ENCODE measurements at places on chromosomes 7 and 10.

DNA sequence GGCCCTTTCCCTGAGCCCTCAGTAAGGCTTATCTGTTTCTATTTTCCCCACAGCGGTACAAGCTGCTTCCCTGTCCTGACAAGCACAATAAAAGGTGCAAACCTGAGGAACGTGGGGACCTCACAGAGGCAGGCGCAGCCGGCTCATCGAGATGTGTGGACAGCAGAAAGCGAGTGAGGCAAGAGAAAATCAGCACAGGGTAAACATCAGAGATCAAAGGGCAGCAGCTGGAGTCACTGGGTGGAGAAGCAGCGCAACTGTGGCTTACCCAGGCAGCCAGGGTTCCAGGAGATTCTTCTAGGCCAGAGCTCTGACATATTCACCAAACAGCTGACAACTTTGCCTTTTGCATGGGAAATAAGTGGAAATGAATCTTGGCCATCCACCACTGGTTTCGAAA, 212.6 kb downstream of the WDR11 start:
- DNase-seq = no peak

- no peak for DNase-seq
Observed at GRCh38 chr10:101993221-101993620, 62.8 kb downstream of the ARMH3 start.

GRCh38 chr7:79217468-79217867, 236.0 kb downstream of the MAGI2 start:
- no peak for DNase-seq

- no peak for DNase-seq
Observed at GRCh38 chr10:103835096-103836050, 20.0 kb downstream of the SH3PXD2A start.

- DNase-seq = no peak
Observed at GRCh38 chr7:121517591-121517990, 121.5 kb upstream of the FAM3C start.

- no peak for DNase-seq
Observed at GRCh38 chr10:103917302-103918052, 507 bp downstream of the STN1 start.

- no peak for DNase-seq
Observed at GRCh38 chr10:64071218-64071617, 550.0 kb downstream of the REEP3 start.

DNA sequence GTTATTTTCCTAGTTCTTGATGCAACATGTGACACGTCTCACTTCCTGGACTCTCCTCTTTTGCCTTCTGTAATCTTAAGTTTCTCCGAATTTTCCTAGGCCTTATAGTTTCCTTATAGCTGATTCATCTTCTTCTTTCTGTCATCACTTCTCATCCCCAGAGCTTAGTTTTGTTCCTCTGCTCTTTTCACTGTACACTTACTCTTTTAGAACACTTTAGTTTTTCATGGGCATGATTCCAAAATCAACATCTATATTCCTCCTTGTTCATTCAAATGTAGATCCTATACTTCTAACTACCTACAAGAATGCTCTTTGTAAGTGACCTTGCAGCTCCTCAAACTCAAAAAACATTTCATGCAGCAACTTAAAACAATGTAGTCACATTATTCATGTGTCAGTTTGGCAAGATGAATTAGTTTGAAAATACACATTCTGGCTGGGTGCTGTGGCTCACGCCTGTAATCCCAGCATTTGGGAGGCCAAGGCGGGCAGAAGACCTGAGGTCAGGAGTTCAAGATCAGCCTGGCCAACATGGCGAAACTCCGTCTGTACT, 13.1 kb upstream of the SLC26A3 start:
- no peak for DNase-seq

GRCh38 chr10:23079700-23080099, 15.7 kb upstream of the MSRB2 start:
- DNase-seq = no peak

DNA sequence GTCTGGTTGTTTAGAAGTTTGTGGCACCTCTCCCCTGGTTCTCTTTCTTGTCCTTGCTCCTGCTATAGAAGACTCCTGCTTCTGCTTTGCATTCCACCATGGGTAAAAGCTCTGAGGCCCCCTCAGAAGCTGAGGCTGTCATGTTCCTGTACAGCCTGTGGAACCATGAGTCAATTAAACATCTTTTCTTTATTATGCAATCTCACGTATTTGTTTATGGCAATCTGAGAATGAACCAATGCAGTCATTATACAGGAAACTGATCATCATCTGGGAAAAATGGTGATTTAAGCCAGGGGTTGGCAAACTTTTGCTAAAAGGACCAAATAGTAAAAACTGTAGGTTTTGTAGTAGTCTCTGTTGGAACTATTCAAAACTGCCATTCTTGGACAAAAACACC, 175.4 kb downstream of the CSTF2T start:
- DNase-seq = no peak

DNA sequence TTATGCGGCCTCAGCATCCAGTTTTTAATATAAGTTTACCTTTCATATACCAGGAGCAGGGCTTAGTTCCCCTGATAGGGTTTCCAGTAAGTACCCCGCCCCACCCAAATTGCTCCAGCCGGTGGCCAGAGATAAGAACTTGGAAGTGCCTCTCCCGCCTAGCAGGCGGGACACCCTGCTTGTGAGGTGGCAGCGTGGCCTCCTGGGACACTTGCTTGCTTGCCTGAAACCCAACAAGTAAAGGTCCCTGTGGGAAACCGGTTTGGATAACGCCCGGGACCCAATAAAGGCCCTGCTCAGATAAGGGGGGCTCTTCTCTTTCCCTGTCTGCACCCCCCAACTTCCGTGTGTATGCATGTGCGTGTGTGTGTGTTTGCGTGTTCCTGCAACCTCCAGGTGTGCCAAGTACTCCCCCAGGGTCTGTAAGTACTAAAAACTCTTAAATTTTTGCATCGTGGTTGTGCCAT, 154.3 kb downstream of the ARHGAP21 start:
- DNase-seq = no peak

DNA sequence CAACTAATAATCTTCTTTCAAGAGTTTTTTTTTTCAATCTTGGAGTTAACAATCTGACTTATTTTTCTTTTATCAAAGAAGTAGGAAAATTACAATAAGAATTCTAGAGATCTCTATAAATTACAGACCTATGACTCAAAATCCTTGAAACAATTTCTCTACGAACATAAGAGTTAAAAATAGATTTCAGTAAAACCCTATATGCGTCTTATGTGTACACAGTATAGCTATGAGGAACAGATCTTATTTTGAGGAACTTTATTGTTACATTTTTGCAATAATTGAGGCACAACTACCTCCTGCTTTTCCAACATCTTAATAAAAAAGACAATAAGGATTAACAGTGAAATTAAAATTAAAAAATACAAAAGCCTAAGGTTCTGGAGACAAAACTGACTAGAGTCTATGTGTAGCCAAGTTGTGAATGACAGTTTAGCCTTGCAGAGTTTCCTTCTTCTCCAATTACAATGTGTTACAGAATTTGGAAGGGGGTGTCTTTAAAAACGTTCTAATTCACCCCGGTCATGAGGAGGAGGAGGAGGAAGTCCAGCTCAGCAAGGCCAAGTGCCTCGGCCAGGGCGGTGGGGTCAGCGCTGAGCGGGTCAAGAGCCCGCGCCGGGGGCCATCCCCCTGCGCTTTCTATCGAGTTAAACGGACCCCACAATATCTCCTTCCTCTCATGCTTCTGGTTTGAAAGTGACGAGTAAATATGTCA, 40.5 kb downstream of the AMZ1 start:
- no peak for DNase-seq

DNA sequence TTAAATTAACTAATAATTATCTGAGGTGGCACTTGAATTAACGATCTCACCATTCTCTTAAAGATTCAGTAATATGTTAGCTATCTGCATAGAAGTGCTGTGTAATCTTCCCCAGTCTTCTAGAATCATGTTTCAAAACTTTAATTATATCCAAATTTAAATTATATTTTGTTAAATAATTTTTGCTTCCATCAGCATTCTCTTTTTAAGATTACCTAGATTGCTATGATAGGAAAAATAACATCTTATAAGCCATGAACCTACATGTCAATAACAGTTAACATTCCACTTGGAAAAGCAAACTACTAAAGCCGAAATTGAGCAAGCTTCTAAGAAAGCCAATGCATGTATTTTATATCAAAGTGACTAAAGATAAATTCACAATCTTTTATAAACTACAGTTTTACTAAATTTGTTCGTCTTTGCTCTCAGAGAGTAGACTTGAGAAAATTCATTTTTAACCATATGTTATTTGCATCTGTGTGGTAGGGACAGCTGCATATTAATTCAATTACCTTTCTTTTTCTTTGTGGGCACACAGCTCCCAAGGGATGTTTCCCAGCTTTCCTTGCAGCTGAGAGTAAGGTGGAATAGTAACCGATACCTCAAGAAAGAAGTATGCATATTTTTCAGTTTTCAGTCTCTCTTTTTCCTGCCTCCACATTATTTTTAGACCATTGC, 105.4 kb upstream of the ABCB5 start:
- DNase-seq = no peak

DNA sequence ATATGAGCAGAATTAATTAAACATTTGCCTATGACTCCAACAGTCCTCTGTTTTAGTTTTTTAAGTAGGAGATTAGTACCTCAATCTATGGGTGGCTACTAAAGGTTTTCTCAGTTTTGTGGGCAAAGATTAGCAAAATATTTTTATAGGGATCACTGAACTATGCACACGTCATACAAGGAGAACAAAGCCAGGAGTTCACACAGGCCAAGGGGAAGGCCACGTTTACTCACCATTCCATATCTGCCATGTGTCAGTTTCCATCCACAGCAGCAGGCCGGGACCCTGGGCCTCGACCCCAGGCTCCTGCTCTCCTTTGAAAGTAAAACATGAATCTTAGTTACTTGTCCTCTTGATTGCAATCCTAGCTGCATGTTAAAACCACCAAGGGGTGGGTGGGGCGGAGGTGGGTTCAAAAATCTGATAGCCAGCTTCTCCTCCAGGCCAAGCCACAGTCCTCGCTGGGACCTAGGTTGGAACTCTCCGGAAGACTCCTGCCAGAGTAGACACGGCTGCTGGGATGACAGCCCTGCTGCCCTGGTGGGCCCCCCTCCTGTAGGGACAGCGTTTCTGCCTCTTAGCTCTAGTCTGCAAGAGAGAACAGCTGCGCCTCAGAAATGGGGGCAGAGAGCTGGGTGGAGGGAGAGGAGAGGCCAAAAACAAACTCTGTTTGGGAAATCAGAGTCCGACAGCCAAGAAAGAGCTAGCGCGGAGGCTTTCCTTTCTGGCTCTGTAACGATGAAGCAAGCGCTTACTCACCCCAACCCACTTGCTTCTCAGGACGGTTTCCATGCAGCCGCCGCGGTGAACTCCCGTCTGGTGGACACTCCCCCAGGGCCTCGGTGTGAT, 35.6 kb downstream of the PITRM1 start:
- no peak for DNase-seq

DNA sequence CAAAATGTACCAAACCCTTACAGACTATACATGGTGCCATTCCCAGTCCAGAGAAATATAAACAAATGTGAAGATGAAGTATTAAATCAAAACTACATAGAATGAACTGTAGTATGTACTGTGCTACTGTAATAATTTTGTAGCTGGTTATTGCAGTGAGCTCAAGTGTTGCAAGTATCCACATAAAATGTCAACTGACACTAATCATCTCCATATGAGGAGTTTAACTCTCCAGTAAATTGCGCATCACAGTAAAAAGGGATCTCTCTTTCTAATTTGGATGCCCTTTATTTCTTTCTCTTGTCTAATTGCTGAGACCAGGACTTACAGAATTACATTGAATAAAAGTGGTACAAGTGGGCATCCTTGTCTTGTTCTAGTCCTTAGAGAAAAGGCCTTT, 165.5 kb downstream of the CPED1 start:
- no peak for DNase-seq

DNA sequence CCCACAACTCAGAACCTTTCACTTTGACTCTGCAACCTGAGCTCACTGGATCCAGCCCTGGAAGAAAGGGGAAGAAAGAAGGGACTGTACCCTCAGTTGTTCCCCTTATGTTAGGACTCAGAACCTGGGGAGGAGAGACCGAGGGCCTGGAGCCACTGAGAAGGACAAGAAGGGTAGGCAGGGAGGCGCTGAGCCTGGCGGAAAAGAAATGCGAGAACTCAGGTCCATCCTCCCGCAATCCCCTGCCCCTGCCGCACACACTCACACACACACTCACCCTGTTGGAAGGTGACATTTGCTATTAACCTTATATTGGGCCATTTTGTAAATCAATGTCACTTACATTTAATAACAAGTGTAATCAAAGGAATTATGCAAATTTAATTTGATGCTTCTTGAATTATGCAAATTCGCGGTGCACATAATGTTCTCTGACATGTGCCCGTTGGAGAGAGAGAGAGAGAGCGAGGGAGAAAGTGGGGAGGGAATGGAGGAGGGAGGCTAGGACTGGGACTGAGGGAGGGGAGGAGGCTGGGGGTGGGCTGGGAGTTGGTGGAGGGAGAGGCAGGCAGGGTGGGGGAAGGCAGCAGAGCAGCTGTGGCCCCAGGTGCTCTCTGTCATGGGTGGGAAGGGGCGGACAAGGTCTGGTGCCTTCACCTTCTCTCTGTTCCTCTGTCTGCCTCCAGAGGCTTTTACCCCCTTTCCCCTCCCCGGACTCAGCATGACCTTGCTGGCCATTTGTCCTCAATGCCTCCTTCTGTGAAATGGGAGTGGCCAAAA, 99.6 kb upstream of the PAX2 start:
- DNase-seq = no peak

- no peak for DNase-seq
Observed at GRCh38 chr7:104296900-104297299, 31.5 kb upstream of the LHFPL3 start.

- no peak for DNase-seq
Observed at GRCh38 chr10:97858001-97858439, 8.4 kb downstream of the GOLGA7B start.

DNA sequence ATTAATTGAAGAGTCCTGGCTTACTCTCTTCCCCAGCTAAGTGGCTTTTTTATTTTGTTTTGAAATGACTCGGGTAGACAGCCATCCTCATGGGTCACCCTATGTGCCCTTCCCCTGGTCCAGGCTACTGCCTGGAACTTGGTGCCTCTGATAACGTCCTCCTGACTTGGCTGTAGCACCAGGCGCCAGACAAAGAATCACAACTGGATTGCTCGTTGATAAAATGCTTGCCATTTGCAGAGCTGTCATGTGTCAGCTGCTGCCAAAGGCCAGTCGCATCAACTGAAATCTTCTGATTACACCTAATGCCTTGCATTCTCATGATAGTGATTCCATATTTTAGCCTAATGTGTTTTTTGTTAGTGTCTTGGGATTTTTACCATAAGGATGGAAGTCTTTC, 27.4 kb upstream of the ABLIM1 start:
- no peak for DNase-seq

- DNase-seq = no peak
Observed at GRCh38 chr10:46273506-46274477, 13.0 kb upstream of the ANTXRL start.

GRCh38 chr7:127287133-127287532, 34.4 kb upstream of the GRM8 start:
- no peak for DNase-seq
